ENCODE measurements at places on chromosomes 12 and 14. TPM values are rescaled to one million over a fixed set of nuclear protein-coding genes. Genes with fewer than 3 reads are reported as not detected.

NKX2-1 gene
- total RNA-seq = 0.03 TPM

PIK3C2G gene
- not detected for total RNA-seq

RPS6KL1 gene
- total RNA-seq = 0.49 TPM

PRR4 gene
- total RNA-seq = 1.6 TPM

LPAR5 gene
- 0.67 TPM for total RNA-seq

KRT86 gene
- 42.7 TPM for total RNA-seq

FSCB gene
- not detected for total RNA-seq

CCDC184 gene
- 3.1 TPM for total RNA-seq

All from A549 treated with CORT108297 at 1 μM for 4 hours (cell line).